ENCODE measurements at places on chromosomes 4 and X.

GRCh38 chr4:24265989-24266388, 318.4 kb downstream of the DHX15 start:
- no peak for DNase-seq

DNA sequence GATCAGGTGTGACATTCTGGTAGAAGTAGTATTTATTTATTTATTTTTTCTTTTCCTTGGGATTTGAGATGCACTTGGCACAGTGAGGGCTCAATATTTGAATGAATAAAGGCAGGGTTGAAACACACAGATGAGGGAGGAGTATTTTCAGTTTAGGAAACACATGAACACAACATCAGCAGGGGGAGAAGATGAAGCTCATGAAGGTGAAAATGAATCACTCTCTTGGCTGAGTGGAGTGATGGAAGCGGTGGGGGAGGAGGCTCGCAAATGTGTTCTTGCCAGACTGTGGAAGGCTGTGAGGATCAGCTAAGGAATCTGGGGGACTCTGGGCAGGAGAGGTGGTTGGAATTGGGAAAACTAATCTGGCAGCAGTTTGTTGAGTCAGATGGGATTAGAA, 55.3 kb downstream of the ARHGAP10 start:
- DNase-seq: peak; percentile 15

DNA sequence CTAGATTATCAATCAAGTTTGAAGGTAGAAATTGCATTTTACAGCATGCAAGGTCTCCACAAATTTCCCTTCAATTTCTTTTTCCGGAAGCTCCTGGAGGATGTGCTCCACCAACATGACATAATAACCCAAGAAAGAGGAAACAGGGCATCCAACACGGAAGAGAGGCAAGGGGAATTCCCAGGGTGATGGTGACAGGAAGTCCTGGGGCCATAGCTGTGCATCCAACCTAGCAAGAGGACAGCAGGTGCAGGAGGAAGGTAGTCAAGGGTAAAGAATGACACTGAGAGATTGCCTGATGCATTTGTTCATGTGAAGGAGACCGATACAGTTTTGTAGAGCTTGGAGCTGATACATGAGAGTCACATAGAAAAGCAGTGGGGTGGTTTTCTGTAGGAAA, 115.7 kb upstream of the LSM6 start:
- DNase-seq: no peak

DNA sequence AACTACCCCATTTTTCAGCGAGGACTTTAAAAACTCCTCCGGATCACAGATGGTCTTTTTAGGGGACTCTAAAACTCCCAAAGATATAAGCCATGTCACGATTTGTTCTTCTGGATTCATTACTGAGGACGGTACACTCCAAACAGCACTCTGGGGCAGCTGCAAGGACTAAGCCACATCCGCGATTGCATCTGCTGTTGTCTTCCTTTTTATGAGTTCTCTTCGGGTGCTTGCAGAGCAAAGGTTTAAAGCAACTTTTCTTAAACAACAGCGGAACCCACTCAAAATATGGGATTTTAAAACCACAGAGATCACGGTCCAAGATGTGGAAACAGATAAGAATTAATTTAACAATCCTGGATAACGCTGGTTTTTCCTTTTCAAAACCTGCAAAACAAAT, at the start of gene ARHGEF6:
Gene ARHGEF6 (minus strand): TSS at position 170 of the 400 bp plus-strand sequence. CDS start 50 bp downstream, at position 120.
- no peak for DNase-seq

DNA sequence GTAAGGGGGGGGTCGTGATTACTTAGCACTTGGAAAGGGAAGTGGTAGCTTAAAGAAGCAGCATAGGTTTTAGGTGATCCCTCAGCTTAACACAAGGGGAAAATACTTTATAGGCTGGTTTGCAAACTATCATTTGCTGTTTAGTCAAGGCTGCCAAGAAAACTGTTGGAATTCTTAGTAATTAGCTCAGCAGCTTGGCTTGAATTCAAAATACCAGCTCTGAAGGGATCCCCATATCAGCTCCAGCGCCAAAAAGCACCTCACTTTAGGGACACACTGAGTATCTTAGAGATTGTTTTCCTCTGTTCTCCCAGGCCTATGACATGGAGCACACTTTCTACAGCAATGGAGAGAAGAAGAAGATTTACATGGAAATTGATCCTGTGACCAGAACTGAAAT, 8.8 kb downstream of the TNMD start:
- DNase-seq: no peak

GRCh38 chrX:41779941-41780340, 56.0 kb downstream of the GPR82 start:
- no peak for DNase-seq

DNA sequence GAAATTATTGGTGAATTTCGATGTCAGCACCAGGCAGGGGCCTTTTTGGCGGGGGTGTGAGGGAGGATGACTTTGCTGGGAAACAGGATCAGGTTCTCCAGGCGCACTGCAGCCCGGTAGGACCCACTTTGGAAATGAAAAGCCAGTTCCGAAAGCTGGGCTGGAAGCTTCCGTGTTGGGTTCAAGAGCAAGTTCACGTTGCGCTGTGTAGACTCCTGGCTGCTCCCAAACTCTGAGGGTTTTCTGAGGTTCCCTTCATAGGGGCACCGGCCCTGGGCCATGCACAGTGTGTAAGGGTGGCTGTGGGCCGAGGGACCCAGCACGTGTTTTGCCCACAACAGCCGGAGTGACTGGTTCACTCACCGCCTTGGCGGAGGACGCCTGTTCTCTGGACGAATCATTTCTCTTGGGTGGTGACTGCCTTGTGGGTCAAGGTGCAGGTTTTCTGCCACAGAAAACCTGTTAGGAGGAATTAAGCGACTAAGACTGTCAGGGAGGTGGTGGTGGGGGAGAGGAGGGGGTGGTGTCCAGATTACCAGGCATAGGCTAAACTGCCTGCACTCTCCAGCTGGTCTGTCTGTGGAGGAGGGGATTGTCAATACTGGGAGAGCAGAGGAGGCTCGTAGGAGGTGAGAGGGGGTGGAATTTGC, 8.0 kb downstream of the SHOX start:
- DNase-seq: no peak

All from RCC 7860 (cell line).